Stimulated activated CD4-positive, alpha-beta T cell treated with anti-CD3 and anti-CD28 coated beads, TNF-alpha, amount 100 ng/mL, for 4 hours (primary cell): ENCODE measurements at places on chromosomes 5 and 9.

- no peak for DNase-seq
These were observed 24.7 kb downstream of the NTRK2 start for GRCh38 chr9:84694248-84694647.

- no peak for DNase-seq
These were observed 115.7 kb downstream of the PAPPA start for GRCh38 chr9:116269250-116269649.

- no peak for DNase-seq
These were observed 13.4 kb upstream of the ACSL6 start for GRCh38 chr5:132024789-132025402.

DNA sequence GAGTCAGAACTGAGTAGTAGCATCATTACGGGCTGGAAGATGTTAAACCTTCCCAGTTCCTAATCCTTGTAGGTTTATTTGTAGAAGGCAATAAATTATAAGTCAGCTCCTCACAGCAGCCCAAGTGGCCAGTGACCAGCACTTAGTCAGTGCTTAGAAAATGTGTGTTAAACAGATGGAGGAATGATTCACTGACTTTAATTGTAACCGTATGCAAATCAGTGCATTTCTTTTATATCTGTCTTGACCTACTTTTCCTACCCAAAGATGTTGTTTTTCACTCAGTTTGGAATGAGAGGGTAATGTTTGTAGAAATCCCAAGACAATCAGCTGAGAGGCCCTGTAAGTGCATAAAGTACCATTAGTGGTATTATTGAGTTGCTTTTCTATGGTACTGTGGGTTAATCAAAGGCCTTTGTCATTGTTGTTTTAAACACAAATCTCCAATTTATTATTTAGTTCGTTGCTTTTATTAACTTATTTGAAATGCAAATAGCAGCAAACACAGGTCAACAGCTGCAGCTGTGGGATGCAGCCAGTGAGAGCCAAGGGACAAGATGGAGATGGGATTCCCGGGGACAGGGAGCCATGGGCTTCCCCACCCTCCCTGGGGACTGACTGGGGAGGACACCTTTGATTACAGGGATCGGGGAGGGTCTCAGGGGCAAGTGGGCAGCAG, 49.8 kb downstream of the MAP1B start:
- no peak for DNase-seq

DNA sequence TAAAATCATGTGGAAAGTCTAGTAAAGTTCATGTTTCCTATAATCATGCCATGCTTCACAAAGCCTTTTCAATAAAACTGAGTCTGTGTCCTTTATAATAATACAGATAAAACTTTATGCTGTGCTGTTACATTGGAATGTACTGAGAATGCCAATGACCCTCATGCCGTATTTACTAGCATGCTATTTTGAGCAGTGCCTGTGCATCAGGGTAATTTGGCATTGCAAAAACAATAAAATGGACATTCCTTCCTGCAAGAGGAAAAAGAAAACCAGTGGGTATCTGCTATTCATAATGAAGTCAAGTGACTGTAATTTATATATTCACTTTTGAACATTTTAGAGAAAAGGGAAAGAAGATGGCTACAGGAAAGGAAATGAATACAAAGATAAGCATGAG, 159.0 kb downstream of the PBX3 start:
- no peak for DNase-seq

DNA sequence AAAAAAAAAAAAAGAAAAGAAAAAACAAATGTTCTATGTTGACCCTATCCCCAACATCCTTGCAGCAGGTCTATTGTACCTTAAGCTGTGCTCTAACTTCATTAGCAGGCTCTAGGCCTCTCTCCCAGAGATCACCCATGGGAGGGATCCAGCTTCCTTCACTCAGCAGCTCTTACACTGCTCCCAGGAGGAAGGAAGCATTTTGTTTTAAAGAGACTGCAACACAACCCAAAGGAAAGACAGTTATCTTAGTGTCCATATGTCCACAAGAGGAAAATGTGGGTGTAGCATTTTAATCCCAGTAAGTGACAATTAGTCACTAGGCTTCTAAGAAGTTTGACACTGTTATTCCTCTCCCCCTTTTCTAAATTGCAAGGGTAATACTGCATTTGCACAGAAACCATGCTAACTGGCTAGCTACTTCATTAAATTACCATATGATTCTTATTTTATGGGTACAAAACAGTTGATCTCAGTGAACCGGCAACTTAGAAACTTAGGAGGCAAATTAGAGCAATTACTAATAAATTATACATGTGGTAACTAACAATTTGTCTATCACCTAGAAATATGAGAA, 58.8 kb downstream of the MARCHF3 start:
- DNase-seq, result no peak

- no peak for DNase-seq
These were observed 85.7 kb downstream of the ADRB2 start for GRCh38 chr5:148912146-148912545.

DNA sequence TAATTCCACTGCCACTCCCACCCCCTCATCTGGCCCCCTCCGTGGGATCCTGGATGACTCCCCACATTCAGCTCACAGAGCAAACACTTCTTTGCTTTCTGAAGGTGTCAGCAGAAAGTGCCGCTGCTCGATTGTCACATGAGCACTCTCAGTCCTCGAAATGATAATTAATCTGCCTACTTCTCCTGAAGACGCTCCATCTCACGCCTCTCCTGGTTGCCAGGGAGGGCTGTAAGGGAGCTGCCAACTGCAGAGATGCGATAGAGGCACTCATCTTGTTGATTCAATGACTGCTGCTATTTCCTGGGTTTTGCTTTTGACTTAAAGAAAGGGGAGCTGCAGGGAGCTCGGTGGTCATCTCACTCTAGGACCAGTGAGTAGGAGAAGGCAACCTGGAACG, 206.5 kb downstream of the DAB2IP start:
- no peak for DNase-seq

DNA sequence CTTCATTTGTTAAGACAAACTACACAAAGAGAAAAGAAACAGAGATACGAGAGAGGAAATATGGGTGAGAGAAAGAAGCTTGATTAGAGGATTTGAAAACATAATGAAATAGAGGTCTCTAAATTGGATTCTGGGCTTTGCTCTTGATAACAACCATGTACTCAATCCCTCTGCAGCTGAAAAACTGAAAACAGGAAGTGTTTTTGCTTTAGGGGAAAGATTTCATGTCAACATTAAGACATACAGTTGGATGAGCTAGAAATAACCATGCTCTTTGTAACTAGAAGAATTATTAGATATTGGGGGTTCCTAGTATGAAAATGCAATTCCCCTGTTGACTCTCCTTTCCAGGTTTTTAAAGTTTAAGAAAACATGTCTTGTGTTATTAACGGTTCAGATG, 21.9 kb downstream of the CRHBP start:
- DNase-seq, result no peak

DNA sequence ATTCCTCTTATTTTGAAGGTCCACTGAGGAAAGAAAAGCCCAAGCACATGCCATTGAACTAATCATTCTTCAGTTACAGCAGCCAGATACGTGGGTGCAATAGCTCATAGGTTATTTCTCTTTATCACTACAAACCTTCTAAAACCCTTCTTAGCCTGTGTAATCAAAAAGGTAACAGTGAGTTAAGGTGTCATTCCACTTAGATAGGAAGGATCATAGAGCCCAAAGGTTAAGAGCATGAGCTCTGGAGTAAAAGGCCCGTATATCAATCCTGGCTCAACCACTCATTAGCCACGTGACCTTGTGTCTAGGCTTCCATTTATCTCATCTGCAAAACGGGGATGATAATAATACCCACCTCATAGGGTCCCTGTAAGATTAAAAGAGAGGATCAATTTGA, 2.7 kb downstream of the GPX8 start:
- no peak for DNase-seq

DNA sequence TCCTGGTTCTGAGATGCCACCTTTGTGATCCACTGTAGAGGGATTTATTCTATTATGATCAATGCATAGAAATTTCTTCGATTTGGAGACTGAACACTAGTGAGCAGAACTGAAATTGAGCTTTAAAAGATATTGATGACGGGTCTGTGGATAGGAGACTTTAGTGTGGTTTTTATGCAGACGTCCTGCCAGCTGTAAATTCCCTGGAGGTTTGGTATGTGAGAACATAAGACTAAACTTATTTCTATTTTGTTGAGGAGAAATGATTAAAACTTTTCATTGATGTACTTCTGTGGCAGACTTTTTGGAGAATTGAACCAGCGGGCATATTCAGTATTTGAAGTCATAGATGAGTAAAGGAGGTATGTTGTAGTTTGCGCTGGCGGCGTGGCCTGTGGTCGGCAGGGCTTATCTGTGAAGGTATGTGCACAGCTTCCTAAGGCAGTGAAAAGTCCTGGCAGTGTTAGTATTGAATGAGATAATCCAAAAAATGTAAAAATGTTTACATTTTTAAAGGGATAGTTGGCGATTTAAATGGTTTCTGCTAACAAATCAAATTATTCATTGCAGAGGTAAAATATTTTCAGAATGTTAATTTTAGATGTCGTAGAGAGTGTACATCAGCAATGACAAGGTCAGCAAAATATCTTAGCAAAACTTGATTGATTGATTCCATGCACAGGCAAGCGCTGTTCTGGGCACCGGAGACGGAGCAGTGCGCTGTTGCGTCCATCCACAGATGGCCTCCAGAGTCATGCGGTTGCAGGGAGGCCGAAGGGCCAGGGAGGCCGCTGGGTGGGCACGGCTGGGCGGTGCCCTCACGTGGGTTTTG, 20.4 kb downstream of the TENT4A start:
- DNase-seq, result no peak

GRCh38 chr5:138264183-138264582, 10.2 kb downstream of the GFRA3 start:
- no peak for DNase-seq

- no peak for DNase-seq
These were observed 8.3 kb downstream of the BAG1 start for GRCh38 chr9:33256236-33256635.

DNA sequence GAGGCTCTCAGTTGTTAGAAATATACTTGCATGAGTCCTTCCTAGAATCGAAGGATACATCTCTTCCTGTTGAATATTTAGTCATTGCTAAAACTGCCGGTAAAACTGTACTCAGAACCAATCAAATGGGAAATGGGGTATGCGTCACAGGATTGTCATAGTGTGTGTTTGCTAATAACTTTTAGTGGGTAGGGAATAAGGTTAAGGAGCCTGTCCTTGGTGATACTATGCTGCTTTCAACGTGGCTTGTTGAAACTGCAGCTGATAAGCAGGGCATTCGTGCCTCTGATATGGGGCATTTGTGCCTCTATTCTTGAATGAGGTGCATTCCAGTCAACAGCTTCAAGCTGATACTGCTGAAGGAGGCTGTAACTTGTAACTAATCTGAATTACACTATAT, 26.6 kb downstream of the HABP4 start:
- no peak for DNase-seq

DNA sequence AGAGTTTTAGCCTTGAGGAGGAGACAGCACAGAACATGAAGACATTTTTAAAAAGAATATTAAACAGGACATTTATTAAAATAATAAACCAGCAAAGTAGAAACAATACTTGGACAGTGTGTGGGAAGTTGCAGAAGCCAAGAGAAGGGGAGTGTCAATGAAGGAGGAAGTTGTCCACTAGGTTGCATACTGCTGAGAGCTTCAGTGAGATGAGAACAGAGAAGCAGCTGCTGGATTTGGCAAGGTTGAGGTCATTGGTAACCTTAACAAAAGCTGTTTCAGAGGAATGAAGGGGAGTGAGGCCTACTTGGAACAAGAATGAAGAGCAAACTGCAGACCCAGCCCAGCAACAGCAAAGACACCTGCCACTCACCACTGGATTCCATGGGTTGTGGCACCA, 11.4 kb downstream of the BHMT start:
- no peak for DNase-seq

DNA sequence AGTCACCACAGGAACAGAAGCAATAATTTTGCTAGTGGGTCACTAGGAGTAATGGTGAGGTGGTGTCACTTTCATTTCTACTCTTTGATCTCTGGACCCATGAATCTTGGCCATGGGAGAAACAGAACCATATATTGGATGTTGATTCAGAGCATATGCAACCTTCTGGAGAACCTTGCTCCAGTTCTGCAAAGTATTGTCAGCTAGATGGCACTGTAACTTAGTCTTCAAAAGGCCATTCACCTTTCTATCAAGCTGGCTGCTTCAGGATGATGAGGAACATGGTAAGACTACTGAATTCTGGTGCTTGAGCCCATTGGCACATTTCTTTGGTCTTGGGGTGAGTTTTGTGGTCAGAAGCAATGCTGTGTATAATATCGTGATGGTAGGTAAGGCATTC, 129.1 kb upstream of the FBN2 start:
- no peak for DNase-seq

DNA sequence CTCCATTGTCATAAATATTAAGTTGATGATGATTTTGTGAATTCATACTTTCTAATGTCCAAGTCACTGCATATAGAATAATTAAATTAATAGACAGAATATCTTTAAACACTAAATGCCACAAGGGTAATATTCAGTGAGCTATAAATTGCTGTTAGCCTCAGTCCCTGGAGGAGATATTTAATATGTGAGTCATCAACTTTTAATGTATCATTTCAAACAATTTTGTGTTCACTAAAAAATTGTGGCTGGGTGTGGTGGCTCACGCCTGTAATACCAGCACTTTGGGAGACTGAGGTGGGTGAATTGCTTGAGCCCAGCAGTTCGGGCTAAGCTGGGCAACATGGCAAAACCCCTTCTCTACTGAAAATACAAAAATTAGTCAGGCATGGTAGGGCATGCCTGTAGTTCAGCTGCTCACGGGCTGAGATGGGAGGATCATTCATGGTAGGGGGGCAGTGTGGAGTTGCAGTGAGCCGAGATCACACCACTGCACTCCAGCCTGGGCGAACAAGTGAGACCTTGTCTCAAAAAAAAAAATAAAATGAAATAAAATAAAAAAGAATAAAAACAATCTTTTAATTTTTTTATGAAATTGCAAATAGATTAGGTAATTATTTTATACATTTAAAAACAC, 717.3 kb upstream of the CHD1 start:
- DNase-seq, result no peak

GRCh38 chr5:154196955-154197652, 6.6 kb downstream of the GALNT10 start:
- no peak for DNase-seq

GRCh38 chr5:34034534-34035327, 8.3 kb downstream of the C1QTNF3 start:
- no peak for DNase-seq

DNA sequence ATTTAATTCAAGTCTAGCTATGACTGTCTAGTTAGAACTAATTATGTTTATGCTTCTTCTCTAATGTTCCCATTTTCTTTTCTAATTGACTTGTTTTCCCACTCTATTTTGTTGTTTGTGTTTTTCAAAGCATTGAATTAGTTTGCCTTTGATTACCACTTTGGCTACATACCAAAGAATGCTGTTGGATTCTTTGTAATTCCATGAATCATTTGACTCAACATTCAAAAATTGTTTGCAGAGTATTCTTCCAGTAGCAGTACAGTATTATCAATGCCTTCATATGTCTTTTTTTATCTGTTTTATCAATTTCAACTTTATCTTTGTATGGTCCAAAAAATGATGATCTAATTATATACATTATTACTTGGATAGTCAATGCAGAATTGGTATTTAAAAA, 288.7 kb downstream of the RFX3 start:
- DNase-seq, result no peak

- no peak for DNase-seq
These were observed at the start of gene PCDHGA7 for GRCh38 chr5:141382469-141383294. Gene PCDHGA7, plus strand, starts transcription at chr5:141382742. Its CDS starts 158 bp downstream, at chr5:141382900.

- DNase-seq, result no peak
These were observed 307.9 kb upstream of the SMARCA2 start for GRCh38 chr9:1707291-1707690.

GRCh38 chr5:157159209-157159751, 6.8 kb downstream of the GARIN3 start:
- DNase-seq, result no peak
